Left hindlimb (tissue), 1 donor: ENCODE measurements at places on chromosomes 6 and 20.
A peak's percentile ranks its signal among the peaks of the same experiment; 100 is the strongest.

GRCh38 chr6:115551527-115551926, 509.2 kb downstream of the FRK start:
- DNase-seq, result peak; percentile 39

GRCh38 chr6:39309942-39310531, 4.2 kb downstream of the KCNK17 start:
- peak; percentile 57 for DNase-seq

GRCh38 chr20:57034001-57034400, 232.4 kb downstream of the BMP7 start:
- no peak for DNase-seq

DNA sequence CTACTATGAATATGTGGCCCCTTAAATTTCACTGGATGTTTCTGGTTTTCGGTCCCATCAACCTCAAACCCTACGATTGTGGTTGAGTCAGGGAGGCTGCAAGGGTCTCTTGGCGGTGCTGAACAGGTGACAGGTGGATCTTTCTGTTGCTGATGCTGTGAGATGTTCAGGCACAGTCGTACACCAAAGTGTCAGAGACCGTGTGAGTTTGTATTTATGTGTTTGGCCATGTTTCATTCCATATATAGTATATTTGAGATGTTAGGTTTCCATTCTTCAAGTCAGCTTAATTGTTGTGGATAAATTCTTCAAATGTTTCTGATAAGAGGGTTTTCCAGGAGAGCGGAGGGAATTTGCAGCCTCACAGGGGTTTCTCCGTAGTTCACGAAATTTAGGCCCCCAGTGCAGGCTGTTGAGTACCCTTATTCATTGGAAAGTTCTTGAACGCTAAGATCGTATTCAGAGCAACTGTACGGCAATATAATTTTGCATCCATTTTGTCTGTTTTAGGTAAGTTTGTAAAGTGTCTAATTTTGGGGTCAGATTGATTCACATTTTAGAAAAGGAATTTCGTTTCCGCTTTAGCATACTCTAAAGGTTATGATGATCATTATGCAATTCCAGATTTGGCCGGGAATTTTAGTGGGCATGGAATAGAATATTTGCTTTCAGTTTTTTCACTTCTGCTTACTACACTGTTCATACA, 1.2 kb downstream of the TAB2 start:
- no peak for DNase-seq

GRCh38 chr6:166779381-166779780, 152.3 kb upstream of the RPS6KA2 start:
- DNase-seq, result no peak
